ENCODE measurements at places on chromosomes 5 and 9.

GRCh38 chr5:1115123-1115815 is 3.4 kb upstream of the SLC12A7 start:
- no peak for DNase-seq

DNA sequence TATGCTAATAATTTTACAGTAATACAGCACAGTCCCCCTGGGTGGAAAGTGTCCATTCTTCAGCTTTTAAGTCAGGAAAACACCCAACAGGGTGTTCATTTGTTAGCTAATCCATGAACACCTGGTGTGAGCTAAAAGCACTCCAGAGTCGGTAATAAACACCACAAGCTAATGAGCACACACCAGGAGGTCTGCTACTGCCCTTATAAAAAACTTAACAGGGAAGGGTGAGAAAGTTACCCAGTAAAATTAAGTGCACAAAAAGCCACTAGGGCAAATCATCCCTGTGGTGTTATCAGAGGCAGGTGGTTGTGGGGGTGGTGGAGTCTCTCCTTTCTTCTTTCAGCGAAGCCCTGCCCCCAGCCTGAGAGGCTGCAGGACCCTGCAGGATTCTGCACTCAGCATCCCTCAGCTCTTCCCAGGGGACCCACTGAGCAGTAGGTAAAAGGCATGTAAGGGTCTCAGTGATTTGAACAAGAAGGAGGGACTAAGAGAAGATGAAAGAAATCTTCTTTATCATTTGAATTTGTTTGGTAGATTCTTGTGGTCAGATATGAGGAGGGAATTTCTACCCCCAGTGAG is 14.4 kb downstream of the GDNF start:
- DNase-seq, result no peak

DNA sequence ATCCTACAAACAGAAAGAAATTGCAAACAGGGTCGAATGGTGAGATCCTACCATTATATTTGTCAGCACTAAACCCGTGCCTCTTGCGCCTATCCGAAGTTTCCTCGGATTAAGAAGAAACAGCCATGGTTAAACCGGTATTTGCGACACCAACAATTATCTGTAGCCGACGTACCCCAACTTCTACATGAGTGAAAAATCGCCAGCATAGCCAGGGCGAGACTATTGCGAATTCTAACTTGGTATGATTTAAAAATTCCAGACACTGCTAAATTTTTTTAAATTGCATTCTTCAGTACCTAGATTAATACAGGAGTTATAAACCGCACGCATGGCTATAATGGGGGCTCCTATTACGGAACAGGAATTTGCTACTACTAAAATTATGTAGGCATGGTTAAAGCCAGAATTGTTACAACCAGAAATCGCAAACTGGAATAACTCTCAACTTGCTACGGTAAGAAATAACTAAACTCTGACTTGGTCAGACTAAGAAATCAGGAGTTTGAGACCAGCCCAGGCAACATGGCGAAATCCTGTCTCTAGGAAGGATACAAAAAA is 25.3 kb upstream of the ANXA2R start:
- DNase-seq, result no peak

- DNase-seq, result no peak
Measured at GRCh38 chr5:77642738-77643653, 4.5 kb upstream of the OTP start.

DNA sequence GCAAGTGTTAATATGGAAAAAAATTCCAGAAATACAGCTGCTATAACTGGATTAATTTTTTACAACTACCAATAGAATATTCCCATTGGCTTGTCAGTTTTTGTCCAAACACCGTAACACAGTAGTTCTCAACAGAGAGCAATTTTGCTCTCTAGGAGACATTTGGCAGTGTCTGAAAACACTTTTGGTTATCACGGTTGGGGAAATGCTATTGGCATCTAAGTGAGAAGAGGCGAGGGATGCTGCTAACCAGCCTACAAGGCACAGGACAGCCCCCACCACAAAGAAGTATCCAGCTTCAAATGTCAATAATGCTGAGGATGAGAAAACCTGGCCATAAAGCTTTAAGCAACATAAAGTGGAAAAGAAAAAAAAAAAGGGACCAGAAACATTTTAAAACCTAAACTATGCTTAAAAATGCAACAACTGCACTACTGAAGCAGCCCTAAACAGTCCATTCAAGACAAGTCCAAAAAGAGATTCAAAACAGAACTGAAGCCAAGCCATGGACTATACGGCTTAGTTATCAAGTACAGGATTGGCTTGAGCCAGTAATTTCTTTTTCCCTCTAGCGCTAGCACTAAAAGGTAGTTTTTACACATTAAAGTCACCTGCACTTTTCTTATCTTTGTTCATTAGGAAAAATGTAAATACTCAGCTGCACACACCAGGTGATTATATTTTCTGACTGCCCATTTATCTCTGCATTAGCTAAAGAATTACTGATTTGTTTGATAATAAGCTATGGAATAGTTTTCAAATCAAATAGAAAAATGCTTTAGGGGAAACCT is 83.9 kb downstream of the NR3C1 start:
- DNase-seq, result no peak

- DNase-seq, result no peak
Measured at GRCh38 chr5:32299059-32299677, 13.6 kb downstream of the MTMR12 start.

- no peak for DNase-seq
Measured at GRCh38 chr5:133387091-133387490, 225.2 kb downstream of the FSTL4 start.

GRCh38 chr9:115671963-115672305 is 481.7 kb upstream of the PAPPA start:
- no peak for DNase-seq

DNA sequence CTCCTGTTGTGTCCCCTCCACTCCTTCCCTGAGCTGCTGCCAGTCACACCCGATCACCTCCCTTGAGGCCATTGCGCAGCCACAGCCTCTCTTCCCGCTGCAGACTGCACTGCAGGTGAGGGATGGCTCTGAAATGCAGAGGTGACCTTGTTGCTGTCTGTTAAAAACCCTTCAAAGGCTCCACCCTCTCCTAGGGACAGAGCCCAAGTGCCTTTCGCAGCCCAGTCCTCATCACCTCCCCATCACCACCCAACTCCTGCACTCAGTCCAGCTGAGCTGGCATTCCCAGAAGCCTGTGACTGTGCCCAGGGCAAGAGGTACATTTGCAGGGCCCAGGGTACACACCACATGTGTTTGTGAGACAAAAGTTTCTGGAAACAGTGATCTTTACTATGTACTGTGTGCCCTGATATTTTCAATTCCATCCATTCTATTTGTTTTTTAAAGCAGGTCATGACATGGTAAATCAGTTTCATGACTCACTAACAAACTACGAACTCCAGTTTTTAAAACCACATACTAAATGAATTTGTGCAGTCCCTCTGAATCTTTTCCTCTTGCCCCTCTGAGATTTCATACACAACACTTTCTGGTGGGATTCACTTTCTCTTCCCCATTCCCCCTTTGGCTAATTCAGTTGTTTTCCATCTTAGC is 73.0 kb upstream of the SPOCK1 start:
- no peak for DNase-seq

- DNase-seq, result no peak
Measured at GRCh38 chr5:39100851-39101396, 26.7 kb upstream of the RICTOR start.

DNA sequence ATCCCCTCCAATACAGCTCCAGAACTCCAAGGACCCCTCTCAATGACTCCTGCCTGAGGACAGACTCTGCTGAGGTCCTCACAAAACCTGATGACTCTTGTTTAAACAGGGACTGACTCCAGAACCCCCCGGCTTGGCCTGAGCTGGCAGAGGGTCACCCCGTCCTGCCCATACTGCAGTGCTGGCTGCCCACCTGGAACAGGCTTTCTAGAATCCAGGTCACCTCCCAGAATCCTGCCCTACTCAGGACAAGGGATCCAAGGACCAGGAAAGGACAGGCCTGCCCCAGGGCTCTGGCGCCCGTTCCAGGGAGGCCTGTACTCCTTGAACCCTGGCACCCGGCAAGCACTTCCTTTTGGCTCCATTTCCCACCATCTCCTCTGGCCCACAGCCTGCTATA is 22.2 kb downstream of the RALGDS start:
- DNase-seq, result no peak

GRCh38 chr5:64654561-64654938 is 35.8 kb upstream of the SHISAL2B start:
- no peak for DNase-seq

DNA sequence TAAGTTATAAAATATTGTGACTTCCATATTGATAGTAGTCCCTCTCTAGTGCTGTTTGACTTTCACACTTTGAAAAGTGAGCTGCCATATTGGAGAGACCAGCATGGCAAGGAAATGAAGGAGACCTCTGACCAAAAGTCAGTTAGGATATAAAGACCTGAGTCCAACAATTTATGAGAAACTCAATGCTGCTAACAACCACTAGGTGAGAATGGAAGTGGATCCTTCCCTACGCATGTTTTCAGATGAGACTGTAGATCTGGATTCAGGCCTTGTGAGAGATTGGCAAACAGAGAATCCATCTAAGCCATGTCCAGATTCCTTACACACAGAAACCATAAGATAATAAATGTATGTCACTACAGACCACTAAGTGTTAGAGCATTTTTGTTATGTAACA is 81.6 kb downstream of the CTNND2 start:
- no peak for DNase-seq

GRCh38 chr5:139667001-139667729 is 19.0 kb downstream of the CXXC5 start:
- no peak for DNase-seq

- no peak for DNase-seq
Measured at GRCh38 chr5:60896991-60897390, 47.9 kb downstream of the ERCC8 start.

DNA sequence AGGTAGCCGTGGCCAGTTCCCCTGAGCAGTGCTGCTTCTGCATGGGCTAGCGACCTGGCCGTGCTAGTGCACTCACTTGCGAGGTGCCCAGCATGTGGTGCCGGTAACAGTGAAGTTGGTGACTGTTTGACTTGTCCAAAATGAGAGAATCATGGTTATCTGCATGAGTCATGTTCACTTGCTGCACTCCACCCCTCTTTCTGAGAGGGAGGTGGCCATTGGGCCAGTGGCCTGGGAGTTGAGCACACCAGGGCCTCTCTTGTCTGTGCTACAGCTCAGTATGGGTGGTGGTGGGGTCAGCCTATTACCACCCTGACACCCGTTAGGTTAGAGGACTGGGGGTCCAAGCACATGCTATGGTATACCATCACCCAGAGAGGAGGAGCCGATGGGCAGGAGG is 55.4 kb upstream of the GARNL3 start:
- no peak for DNase-seq

GRCh38 chr9:129006328-129007034 is 21.6 kb downstream of the SH3GLB2 start:
- peak; percentile 39 for DNase-seq

- no peak for DNase-seq
Measured at GRCh38 chr9:81303658-81304057, 385.7 kb downstream of the TLE1 start.

- no peak for DNase-seq
Measured at GRCh38 chr5:79847561-79847960, 143.5 kb downstream of the MTX3 start.

DNA sequence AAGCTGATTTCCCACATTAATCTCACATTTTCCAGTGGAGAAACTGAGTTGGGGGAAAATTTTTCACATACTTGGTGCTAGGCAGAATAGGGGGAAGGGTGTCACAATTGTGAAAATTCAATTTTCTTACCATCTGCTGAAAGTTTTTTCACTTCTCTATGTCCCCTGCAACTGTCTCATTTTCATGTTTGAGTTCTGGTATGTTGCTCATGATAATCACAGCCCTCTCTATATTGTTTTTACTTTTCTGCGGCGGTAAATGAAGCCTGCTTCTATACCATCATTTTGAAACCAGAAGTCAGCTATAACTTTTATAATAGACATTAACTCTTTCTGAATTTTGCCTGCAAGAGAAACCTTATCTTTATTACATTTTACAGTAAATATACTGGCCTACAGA is 1664.5 kb downstream of the EFNA5 start:
- no peak for DNase-seq

GRCh38 chr5:27015758-27016157 is 22.6 kb downstream of the CDH9 start:
- no peak for DNase-seq

DNA sequence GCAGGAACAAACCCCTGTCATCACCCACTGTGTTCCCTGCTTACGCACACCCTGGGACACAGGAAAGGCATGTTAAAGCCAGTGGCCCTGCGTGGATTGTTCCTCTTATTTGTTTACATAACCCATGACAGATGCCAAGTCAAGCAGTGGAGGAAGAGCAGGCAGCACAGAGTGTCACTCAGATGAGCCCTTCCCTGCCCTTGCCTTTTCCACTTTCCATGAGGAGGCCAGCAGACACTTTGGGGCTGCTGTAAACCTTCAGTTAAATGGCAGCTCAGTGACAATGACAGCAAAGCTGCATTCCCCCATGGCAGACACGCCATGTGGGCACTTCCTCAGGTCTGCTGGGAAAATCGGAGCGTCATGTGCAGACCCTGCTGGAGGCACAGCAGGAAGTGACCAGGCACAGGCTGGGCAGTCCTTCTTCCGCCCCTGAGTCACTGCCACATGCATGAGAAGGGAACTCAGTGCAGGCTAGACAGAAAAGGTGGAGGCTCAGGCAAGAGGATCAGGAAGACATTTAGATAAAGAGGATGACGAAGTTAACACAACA is 216.8 kb upstream of the PIK3R1 start:
- no peak for DNase-seq

DNA sequence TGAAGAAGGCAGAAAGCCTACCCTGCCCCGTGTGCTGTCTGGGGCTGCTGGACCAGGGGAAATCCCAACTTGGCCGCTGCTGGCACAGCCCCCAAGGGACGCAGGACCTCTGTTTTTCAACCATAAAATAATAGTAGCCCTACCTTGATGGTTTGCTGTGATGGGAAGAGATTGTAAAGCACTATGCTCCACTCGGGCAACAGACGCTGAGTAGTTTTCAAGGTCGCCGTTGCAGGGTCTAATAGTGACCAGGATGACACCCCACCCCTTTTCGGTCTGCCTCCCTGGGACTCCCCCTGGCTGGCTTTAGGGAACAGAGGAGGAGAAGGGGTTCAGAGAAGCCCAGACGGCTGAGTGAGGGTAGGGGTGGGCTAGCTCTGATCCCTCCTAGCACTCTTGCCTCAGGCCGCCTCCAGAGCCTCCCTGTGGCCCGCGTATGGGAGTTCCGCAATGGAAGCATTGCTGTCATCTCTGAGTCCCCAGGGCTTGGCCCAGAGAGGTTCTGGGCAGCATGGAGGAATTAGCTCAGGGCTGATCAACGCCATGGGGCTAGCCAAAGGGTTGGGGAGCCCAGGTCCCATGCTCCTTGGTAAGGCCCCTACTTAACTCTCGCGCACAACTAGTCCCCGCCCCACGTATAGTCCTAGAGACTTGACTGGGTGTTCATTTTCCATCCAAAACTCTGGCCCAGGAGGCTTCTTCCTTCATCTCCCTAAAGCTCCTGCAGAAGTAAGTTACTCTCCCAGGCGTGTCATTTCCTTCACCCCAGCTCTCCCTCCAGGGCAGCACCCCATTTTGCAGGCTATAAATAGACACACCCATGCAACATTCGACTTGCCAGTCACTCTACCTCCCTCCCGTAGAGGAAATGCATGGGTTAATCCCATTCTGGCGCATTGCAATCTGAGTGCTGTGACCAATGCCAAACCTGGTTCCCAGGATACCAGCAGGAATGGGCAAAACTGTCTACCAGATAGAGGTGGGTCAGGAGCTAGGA is 1.1 kb upstream of the IRF1 start:
- no peak for DNase-seq

Data from amygdala (tissue), 56 donors.